Glutamatergic neuron (in vitro differentiated cells): ENCODE measurements at places on chromosomes 3 and 15.

DNA sequence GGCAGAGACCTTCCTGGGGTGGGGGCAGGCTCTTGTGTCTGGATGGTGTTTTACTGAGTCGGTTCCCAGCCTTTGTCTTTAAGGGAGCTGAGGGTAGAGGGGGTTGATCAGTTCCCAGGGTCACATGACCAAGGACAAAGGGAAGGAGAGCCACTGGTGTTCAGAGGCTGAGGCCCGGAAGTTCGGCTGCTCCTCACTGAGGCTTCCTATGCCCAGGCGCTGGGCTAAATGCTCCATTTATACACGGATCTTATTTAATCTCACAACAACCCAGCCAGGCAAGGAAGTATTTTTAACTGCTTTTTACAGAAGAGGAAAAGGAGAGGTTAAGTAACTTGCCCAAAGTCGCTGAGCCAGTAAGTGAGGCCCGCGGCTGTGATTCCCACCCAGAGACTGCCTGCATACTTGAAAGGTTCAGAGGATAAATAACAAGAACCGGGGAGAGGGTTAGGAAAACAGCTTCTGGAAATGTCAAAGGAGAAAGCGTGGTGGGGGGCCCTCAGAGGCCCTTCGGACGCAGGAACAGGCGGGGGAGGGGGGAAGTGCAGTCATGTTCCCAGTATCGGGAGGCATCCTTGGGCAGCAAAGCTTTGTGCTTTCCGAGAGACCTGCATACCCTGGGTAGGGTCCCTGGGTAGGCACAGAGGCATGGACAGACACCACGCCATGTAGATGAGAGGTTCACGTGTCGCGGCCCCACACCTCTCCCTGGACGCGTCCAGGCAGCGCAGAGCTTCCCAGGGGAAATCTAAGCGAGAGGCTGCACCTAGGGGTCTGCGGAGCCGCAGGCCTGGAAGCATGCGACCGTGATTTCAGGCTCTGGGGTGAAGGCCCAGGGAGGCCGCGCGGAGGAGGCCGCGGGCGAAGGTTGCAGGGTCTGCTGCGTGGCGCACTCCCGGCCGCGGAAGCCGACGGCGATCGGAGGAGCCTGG lies 21.3 kb downstream of the EPHB3 start:
- DNase-seq, result no peak

DNA sequence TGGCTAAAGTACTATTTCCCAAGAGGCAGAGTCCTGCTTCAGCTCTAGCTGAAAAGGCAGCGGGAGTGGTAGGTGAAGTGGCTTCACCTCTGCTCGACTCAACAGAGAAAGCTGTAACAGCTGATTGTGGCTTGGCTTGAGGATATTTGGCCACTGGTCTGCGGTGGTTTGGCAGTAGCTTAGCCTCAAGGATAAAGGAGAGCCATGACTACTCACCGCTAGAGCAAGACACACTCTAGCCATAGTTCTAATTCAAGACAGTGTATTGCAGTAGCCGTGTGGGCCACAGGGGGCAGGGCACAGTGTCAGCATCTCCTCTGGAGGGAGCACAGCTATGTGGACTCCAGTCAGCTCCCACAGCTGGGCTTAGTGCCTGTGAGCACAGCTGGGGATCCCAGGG lies 23.5 kb downstream of the TPRG1 start:
- peak; percentile 22 for DNase-seq

- no peak for DNase-seq
These were observed 41.8 kb downstream of the CBLB start for GRCh38 chr3:105826778-105827634.

DNA sequence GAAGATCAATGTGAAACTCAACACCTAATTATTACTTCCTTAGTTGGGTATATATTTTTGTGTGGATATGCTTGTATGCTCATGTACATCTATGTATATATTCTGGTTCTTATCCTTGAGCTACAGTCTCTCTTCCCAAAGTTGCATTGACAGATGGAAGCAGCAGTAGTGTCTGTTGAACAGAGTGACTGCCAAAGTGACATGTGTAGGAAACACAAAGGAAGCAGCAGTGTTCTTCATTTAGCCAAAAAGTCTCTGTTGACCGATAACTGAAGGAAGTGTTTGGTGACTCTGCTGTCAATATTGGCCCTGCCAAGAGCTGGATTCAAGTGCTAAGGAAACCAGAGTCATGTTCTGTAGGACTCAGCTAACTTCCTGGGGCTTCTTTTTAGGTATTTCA lies 123.8 kb downstream of the C3orf70 start:
- DNase-seq, result no peak

DNA sequence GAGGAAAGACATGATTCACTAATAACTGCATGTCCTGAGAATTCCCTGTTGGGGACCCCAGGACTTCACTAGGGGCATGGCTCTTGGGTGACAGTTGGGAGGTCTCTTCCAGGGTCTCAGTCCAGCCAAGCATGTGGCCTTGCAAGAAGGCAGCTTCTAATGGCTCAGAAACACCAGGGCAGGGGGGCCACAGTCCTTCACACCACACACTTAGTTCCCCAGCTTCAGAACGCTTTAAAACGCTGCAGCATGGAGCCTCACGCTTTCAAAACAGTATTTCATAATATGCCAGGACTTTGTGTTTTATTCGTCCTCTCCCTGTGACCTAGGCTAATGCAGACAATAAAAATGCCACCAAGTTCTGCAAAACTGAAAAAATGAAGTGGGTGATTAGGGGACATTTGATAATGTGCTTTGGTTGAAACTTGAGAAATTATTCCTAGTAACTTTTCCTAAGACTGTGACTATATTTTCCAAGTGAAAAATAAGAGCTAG lies 48.4 kb upstream of the LIMD1 start:
- DNase-seq, result no peak

- DNase-seq, result no peak
These were observed 122.1 kb downstream of the MEX3B start for GRCh38 chr15:81923561-81924350.
